ENCODE measurements at places on chromosomes 6 and 20. TPM values are rescaled to one million over a fixed set of nuclear protein-coding genes. Genes with fewer than 3 reads are reported as not detected.

DNA sequence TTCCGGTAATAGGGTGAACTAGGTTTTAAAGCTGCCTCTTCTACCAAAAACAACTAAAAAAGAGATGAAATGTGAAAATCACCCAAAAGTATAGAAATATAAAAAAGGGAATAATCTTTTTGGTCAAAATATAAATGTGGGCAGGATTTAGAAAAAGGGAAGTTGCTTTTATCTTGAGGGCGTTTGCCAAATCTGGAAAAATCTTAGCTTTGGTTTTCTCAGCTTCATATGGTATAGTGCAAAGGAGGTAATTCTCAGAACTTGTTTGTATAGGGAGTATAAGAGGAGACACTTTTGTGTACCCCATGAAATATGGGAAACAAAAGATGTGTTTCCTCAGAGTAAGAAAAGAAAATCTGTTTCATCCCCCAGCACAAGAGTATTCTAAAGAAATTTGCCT is 54.2 kb upstream of the TRIM26 start:
- H3K4me3 ChIP-seq = no peak overlapping the region
- DNase-seq = no peak
- no peaks in the 10 kb centered on the region for H3K27me3 ChIP-seq
- H3K36me3 ChIP-seq = no peaks in the 10 kb centered on the region
- H3K4me1 ChIP-seq = no peaks in the 10 kb centered on the region

DNA sequence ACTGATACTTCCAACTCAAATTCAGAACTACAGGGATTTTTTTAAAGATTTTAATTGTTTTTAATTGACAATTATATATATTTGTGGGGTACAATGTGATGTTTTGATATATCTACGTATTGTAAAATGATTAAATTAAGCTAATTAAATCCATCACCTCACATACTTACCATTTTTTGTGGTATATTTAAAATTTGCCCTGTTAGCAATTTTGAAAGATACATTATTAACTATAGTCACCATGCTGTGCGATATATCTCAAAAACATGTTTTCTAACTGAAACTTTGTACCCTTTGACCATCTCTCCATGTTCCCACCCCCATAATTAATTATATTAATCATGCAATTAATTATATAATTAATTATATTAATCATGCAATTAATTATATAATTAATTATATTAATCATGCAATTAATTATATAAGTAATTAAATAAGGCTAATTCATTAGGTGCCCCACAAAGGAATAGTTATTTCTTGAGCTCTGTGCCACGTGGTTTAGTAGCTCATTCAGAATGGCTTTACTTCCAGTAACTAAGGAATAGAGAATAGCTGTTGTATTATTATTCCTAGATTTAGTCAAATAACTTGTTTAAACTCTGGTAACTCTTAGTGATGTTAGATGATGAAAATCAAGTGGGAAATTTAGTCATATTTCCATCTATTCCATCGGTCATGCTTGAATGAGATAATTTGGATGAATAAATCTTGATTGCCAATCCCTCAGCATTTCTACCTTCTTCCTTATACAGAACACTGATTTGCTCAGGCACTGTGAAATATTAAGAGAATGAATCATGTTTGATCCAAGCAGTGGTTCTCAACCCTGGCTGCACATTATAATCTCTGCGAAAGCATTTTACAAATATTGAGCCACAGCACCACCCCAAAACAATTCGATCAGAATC is 25.1 kb downstream of the LOC128125822 start:
- DNase-seq = no peak
- H3K27ac ChIP-seq = no peak overlapping the region
- no peaks in the 10 kb centered on the region for H3K4me1 ChIP-seq
- H3K27me3 ChIP-seq = no peaks in the 10 kb centered on the region
- H3K4me3 ChIP-seq = no peak overlapping the region
- no peaks in the 10 kb centered on the region for H3K36me3 ChIP-seq

- H3K36me3 ChIP-seq = no peaks in the 10 kb centered on the region
- no peaks in the 10 kb centered on the region for H3K27me3 ChIP-seq
- H3K4me1 ChIP-seq = no peaks in the 10 kb centered on the region
- no peak overlapping the region for H3K27ac ChIP-seq
- no peak for DNase-seq
Measured at GRCh38 chr6:71252410-71252809, 36.2 kb upstream of the OGFRL1 start.

BMP6 gene
- 6.7 TPM for total RNA-seq

MARCKS gene
- total RNA-seq = 72.0 TPM
